Mesothelial cell of epicardium (in vitro differentiated cells): ENCODE measurements at places on chromosomes 6 and 20. TPM values are rescaled to one million over a fixed set of nuclear protein-coding genes. Genes with fewer than 3 reads are reported as not detected.
A peak's percentile ranks its signal among the peaks of the same experiment; 100 is the strongest.

The CBLN4 gene
- not detected in 3 replicates for total RNA-seq

The MYT1 gene
- total RNA-seq: 0.16 to 0.34 TPM (median 0.20 TPM) in 3 replicates

The C2 gene
- 1.6 to 2.9 TPM (median 2.7 TPM) in 3 replicates for total RNA-seq

The INSM1 gene
- total RNA-seq: not detected in 3 replicates

The TBXT gene
- not detected in 3 replicates for total RNA-seq

The FAM83B gene
- 12.2 to 14.0 TPM (median 12.6 TPM) in 3 replicates for total RNA-seq

DNA sequence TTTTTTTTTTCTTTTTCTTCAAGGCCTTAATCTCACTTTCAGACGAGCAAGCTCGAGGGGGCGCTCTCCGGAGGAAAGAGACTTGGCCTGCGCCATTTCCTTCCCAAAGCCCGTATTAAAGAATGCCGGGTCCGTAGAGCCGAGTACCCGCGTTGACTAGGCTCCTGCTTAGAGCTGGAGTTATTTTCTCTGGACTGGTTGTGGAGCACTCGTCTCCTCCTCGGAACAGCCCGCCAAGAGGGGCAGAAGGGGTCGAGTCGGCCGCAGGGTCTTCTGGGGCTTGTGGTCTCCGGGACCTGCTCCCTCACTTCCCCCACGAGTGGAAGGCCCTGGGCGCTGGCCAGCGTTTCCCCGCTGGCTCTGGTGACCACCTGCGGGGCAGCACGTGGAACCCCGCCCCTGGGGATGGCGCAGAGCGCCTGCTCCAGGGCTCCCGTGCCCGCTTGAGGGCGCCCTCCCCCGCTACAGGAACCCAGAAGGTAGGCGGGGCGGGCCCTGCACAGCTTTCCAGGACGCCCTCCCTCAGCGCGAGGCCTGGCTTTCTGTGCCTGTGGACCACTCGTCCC lies 2.7 kb upstream of the MEI4 start:
- peak; percentile 75 for DNase-seq
- peak overlapping the region; percentile 82 for H3K4me3 ChIP-seq
- peak overlapping the region; percentile 85 for H3K27ac ChIP-seq
- H3K36me3 ChIP-seq: no peaks in the 10 kb centered on the region
- peaks cover 11% of the 10 kb centered on the region for H3K4me1 ChIP-seq
- H3K27me3 ChIP-seq: no peaks in the 10 kb centered on the region

GRCh38 chr20:23657202-23657601 lies 19.4 kb upstream of the CST3 start:
- no peak for DNase-seq
- H3K36me3 ChIP-seq: no peaks in the 10 kb centered on the region
- no peaks in the 10 kb centered on the region for H3K4me1 ChIP-seq
- no peaks in the 10 kb centered on the region for H3K27me3 ChIP-seq

GRCh38 chr20:770691-771090 lies 2.4 kb upstream of the SLC52A3 start:
- no peaks in the 10 kb centered on the region for H3K36me3 ChIP-seq
- no peak for DNase-seq
- H3K27me3 ChIP-seq: peaks cover 7% of the 10 kb centered on the region
- H3K27ac ChIP-seq: no peak overlapping the region
- peaks cover 5% of the 10 kb centered on the region for H3K4me1 ChIP-seq

- no peak for DNase-seq
- H3K27ac ChIP-seq: no peak overlapping the region
- no peaks in the 10 kb centered on the region for H3K36me3 ChIP-seq
- H3K4me3 ChIP-seq: no peak overlapping the region
Observed at GRCh38 chr6:3630258-3630835, 121.2 kb downstream of the PXDC1 start.

- peaks cover 57% of the 10 kb centered on the region for H3K27me3 ChIP-seq
- no peak overlapping the region for H3K27ac ChIP-seq
- H3K36me3 ChIP-seq: no peaks in the 10 kb centered on the region
- H3K4me1 ChIP-seq: no peaks in the 10 kb centered on the region
Observed at GRCh38 chr20:33299111-33299603, 16.1 kb downstream of the BPIFB1 start.

GRCh38 chr6:22036275-22036674 lies 260.6 kb downstream of the PRL start:
- H3K27me3 ChIP-seq: no peaks in the 10 kb centered on the region
- peak overlapping the region; percentile 88 for H3K27ac ChIP-seq
- no peak for DNase-seq
- peak overlapping the region; percentile 0 for H3K4me3 ChIP-seq
- peaks cover 55% of the 10 kb centered on the region for H3K36me3 ChIP-seq

GRCh38 chr6:106870069-106870468 lies 104.5 kb downstream of the CD24 start:
- no peak overlapping the region for H3K4me3 ChIP-seq
- H3K27me3 ChIP-seq: no peaks in the 10 kb centered on the region

DNA sequence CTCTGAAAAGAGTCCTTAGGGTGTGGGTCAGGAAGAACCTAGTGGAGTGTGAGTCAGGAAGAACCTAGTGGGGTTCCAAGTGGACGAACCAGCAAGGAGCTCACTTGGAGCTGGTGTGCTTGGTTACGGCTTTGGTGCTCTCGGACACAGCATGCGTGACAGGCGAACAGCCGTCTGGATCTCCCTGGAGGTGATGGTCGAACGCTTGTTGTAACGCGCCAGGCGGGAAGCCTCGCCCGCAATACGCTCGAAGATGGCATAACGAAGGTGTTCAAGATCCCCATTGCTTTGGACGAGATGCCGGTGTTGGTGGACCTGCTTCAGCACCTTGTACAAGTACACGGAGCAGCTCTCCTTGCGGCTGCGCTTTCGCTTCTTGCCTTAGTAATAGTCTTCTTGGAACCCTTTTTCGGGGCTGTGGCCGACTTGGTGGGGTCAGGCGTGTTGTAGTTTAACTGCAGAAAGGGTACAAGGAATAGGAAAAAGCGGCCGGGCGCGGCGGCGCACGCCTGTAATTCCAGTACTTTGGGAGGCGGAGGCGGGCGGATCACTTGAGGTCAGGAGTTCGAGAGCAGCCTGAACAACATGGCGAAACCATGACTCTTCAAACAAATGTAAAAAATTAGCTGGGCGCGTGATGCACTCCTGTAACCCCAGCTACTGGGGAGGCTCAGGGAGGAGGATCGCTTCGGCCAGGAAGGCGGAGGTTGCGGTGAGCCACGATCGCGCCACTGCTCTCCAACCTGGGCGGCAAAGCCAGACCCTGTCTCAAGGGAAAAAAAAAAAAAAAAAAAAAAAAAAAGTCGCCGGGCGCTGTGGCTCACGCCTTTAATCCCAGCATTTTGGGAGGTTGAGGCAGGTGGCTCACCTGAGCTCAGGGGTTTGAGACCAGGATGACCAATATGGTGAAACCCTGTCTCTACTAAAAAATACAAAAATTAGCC lies 48.0 kb downstream of the OR2B2 start:
- H3K4me3 ChIP-seq: peak overlapping the region; percentile 79
- DNase-seq: no peak
- peaks cover 30% of the 10 kb centered on the region for H3K4me1 ChIP-seq
- peaks cover 5% of the 10 kb centered on the region for H3K36me3 ChIP-seq

- no peaks in the 10 kb centered on the region for H3K36me3 ChIP-seq
- H3K27ac ChIP-seq: no peak overlapping the region
- H3K4me1 ChIP-seq: peaks cover 37% of the 10 kb centered on the region
- no peak overlapping the region for H3K4me3 ChIP-seq
- no peaks in the 10 kb centered on the region for H3K27me3 ChIP-seq
Observed at GRCh38 chr6:142888456-142888855, 56.5 kb downstream of the HIVEP2 start.

GRCh38 chr6:166604911-166605310 lies 18.4 kb upstream of the RAMACL start:
- no peak overlapping the region for H3K4me3 ChIP-seq
- no peak overlapping the region for H3K27ac ChIP-seq
- H3K27me3 ChIP-seq: no peaks in the 10 kb centered on the region
- no peaks in the 10 kb centered on the region for H3K36me3 ChIP-seq
- no peak for DNase-seq
- peaks cover 2% of the 10 kb centered on the region for H3K4me1 ChIP-seq

DNA sequence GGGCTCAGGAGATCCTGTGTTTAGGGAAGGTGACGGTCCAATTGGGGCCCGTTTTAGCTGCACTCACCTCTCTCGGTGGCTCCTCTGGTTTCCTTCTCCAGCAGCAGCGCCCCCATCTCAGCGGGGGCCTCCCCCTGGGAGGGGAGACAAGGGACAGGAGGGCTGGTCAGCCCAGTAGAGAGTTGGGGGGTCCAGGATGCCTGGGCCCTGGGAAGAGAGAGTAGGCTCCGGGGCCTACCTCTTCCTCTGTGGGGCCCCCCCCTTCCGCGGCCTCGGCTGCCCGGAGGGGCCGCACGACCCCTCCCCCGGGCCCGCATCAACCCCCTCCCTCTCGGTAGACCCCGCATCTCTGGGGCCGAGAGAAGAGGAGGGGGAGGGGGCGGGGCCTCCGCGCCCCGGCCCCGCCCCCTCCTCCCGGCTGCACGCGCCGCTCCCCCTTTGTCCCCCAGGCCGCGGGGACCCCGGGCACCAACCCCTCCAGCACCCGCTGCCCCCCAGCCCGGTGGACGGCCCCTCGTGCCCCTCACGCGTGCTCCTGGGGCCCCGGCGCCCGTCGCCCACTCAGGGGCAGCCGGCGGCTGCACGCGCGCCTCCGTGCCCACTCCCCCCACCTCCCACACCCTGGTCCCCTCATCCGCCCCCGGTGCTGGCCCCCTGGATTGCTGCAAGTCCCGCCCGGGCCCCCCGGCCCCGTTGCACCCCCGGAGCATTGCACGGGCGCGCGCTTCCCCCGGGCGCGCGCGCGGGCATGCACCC lies 464 bp downstream of the EHMT2 start:
- H3K36me3 ChIP-seq: peaks cover 12% of the 10 kb centered on the region
- H3K4me1 ChIP-seq: peaks cover 29% of the 10 kb centered on the region
- H3K27ac ChIP-seq: peak overlapping the region; percentile 90
- H3K27me3 ChIP-seq: no peaks in the 10 kb centered on the region
- DNase-seq: no peak
- H3K4me3 ChIP-seq: peak overlapping the region; percentile 78

- H3K4me1 ChIP-seq: peaks cover 40% of the 10 kb centered on the region
- no peak overlapping the region for H3K4me3 ChIP-seq
- DNase-seq: no peak
- H3K27ac ChIP-seq: peak overlapping the region; percentile 89
- H3K36me3 ChIP-seq: no peaks in the 10 kb centered on the region
- no peaks in the 10 kb centered on the region for H3K27me3 ChIP-seq
Observed at GRCh38 chr20:8073024-8073832, 53.7 kb upstream of the TMX4 start.

- H3K27ac ChIP-seq: no peak overlapping the region
- no peak for DNase-seq
- H3K27me3 ChIP-seq: no peaks in the 10 kb centered on the region
- H3K36me3 ChIP-seq: peaks cover 5% of the 10 kb centered on the region
- peaks cover 3% of the 10 kb centered on the region for H3K4me1 ChIP-seq
Observed at GRCh38 chr6:15657290-15657689, 5.5 kb downstream of the DTNBP1 start.

DNA sequence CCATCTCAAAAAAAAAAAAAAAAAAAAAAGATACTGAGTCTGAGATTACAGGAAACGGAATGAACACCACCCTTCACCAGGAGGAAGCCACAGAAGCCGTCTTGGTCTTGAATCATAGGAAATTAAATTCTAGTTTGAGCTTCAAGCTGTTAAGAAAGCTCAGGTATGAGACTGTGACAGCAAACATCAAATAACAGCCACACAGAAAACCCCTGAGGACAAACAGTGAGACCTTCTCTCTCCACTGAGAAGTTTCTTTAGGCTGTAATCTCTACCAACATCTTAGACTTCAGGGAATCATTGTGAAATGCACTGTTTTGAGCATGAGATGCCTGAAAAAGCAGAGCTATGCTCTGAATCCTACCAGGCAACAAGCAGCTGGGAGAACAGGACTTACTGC lies 30.8 kb downstream of the PDE10A start:
- no peaks in the 10 kb centered on the region for H3K36me3 ChIP-seq
- no peak for DNase-seq
- H3K4me3 ChIP-seq: no peak overlapping the region
- peak overlapping the region; percentile 11 for H3K27ac ChIP-seq
- no peaks in the 10 kb centered on the region for H3K27me3 ChIP-seq

GRCh38 chr20:6714279-6714711 lies 53.2 kb upstream of the BMP2 start:
- no peaks in the 10 kb centered on the region for H3K27me3 ChIP-seq
- no peak for DNase-seq
- no peak overlapping the region for H3K27ac ChIP-seq
- peaks cover 3% of the 10 kb centered on the region for H3K36me3 ChIP-seq
- H3K4me3 ChIP-seq: no peak overlapping the region
- peaks cover 13% of the 10 kb centered on the region for H3K4me1 ChIP-seq

- no peaks in the 10 kb centered on the region for H3K27me3 ChIP-seq
- H3K36me3 ChIP-seq: peaks cover 10% of the 10 kb centered on the region
- H3K4me1 ChIP-seq: peaks cover 17% of the 10 kb centered on the region
- no peak overlapping the region for H3K27ac ChIP-seq
Observed at GRCh38 chr20:45419188-45420091, 3.5 kb downstream of the PIGT start.
